ENCODE measurements at places on chromosomes 12 and 14.

- DNase-seq, result peak; percentile 52
Observed at GRCh38 chr12:120118321-120119061, 1.9 kb upstream of the RAB35 start.

GRCh38 chr12:96140174-96140573 is 54.0 kb upstream of the ELK3 start:
- DNase-seq, result no peak

GRCh38 chr14:43778937-43779639 is 728.0 kb downstream of the FSCB start:
- DNase-seq, result no peak

DNA sequence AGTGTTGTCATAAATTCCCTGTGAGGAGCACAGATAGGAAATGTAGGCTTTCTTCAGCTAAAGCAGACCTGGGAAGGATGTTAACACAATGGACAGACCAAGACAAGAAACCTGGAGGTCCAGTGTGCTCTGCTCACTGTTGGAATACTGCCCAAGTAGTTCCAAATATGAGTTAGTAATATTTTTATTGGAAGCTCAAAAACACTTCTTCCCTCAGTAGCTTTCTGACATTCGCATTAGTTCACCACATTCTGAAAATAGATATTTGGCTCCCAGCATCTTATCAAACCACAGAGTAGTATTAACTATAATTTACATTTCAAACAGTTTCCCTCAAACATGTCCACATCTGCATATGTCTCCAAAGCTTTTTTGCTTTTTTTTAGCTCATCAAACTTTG is 74.8 kb upstream of the PYGL start:
- no peak for DNase-seq

DNA sequence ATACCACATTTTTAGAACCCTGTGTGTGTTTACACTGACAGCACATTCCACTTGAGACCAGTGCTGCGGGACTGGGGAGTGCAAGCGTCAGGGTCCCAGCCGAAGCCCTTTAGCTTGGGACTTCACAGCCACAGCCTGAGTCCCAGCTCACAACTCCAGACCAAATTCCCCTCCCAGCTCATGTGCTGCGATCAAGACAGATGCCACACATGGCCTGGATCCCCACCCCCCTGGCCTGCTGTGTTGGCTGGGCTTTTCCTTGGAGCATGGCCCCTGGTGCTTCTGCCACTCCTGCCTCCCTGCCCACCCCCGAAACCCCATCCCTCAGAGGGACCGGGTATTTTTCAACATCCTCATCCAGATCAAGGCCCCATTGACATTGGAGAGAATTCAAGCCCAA is 63.7 kb downstream of the WDR20 start:
- DNase-seq, result no peak

- DNase-seq, result peak; percentile 52
Observed at GRCh38 chr12:96070670-96071279, 35.4 kb upstream of the LTA4H start.

DNA sequence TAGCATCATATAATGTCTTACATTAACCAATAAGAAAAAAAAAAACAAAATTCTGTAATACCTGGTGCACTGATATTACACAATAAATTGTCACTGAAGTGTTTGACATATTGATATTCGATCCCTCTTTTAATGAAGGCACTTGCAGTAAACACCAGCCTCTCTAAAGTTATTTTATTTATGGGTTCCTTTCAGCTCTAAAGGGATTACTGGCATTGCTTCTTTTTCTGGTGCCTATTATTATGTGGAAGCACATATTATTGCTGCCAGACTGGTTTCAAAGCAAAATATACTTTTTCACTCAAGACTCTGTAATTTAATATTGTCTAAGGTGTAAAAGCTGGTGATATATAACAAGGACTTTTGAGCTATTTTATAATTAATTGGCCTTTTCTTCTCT is 1090.5 kb downstream of the TRHDE start:
- no peak for DNase-seq

- peak; percentile 69 for DNase-seq
Observed at GRCh38 chr12:97404543-97404942, 58.1 kb upstream of the RMST start.

DNA sequence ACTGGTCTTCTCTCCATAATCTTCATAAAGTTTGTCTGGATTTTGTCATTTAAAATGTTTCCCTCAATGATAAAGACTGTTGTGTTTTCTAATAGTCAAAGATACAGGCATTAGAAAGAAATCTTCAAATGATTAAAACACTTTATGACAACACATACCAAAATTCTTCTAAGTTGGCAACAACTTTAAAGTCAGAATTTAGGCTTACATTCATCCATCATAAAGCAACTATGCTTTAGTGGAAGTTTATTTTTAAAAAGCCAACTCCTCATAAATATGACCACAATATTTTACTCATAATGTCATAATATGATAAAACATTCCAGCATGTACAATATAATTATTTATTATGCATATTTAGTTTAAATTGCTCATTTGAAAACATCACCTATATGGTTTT is 17.2 kb upstream of the CCER1 start:
- DNase-seq, result no peak

GRCh38 chr12:119692410-119692809 is 24.5 kb downstream of the PRKAB1 start:
- no peak for DNase-seq

GRCh38 chr12:124461851-124462623 is 105.4 kb downstream of the NCOR2 start:
- DNase-seq, result no peak

DNA sequence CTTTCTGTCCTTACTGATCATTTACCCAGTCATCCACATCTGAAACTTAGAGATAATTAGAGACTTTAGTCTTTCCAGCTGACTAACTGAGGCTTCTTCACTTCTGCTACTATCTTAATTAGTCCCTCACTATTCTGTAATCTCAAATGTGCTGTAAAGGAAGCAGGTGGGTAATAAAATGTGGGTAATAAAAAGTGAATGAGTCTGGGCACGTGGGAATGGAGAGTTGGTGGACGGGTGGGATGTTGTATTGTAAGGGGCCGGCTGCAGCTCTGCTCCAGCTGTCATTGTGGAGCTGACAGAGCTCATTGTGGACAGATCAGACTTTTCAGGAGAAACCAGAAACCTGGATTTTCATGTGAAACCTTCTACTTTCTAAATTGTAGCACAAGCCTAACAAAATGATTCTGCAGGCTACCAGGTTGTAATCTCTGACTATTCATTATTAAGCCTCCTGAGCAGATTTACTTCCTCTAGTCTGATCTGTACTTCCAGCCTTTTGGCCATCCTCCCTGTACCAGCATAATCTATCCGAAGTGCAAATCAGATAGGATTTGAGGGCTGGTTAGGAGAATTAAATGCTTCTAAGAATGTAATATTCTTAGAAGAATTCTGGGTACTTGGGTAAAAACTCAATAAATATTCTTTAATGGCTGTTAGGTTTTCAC is 42.0 kb upstream of the BMAL2 start:
- DNase-seq, result no peak

DNA sequence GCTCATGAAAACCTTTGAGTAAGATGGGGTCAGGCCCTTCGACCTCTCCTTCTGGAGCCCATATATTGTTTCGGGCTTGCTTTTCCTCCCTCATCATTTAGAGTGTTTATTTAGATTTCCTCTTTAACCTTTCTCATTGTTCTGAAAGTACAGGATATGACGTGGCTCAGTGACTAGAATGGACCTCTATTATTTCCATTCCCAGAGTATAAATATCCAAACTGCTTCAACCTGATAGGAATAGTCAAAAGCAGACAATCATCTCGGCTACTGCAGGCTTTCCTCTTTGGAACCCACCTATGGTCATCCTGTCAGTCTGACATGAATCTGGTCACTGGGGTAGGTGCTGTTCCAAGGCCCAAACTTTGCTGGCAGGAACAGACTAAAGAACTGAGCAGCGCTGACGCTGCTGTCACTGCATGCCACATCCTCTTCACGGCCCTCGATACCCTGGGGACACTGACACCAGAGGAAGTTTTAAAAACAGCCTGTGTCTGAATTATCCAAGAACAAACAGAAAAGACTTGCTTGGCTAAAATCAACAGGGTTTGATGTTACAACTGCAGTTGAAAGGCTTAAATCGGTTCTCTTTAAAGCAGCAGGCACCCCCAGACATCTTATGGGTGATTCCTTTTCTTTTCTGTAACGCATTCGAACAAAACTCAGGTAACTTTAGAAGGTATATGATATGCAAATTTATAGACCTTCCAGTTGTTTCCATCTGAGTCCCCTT is 5.0 kb upstream of the DDX47 start:
- peak; percentile 89 for DNase-seq

DNA sequence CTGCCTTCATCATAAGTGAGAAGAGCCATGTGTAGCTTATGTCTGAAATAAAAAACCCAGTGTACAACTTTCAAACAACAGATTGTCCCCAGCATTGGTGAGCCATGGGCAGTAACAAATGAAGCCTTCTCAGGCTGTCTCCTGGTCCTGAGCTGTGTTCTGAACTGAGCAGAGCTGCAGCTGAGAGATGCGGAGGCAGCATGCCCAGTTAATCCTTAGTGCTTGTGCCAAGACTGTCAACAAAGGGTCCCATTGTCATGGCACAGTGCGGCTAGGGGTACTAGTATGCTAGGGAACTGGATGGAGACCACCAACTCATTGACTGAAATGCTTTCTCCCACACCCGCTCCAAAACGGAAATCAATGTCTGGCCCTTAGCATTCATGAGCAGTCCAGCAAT is 154.3 kb downstream of the RMST start:
- no peak for DNase-seq
